ENCODE measurements at places on chromosomes 6 and 20.

GRCh38 chr6:35427435-35427834 lies 24.7 kb upstream of the FANCE start:
- no peak for DNase-seq

DNA sequence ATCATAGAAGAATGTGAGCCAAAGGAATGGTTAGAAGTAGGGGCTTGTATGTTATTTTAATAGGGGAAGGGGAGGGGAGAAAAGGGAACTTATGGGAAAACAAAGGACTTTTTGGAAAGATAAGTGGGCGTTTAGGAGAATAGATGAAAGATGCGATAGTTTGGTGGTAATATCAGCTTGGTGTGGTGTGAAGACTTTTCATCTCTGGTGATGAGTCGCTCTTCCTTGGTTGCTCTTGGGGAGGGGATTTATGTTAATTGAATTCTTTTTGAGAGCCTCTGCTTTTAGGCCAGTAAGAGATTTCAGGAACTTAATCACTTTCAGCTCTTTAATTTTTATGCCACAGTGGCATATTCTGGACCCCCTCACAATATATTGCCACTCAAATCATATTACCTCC lies 10.8 kb downstream of the HECA start:
- no peak for DNase-seq

DNA sequence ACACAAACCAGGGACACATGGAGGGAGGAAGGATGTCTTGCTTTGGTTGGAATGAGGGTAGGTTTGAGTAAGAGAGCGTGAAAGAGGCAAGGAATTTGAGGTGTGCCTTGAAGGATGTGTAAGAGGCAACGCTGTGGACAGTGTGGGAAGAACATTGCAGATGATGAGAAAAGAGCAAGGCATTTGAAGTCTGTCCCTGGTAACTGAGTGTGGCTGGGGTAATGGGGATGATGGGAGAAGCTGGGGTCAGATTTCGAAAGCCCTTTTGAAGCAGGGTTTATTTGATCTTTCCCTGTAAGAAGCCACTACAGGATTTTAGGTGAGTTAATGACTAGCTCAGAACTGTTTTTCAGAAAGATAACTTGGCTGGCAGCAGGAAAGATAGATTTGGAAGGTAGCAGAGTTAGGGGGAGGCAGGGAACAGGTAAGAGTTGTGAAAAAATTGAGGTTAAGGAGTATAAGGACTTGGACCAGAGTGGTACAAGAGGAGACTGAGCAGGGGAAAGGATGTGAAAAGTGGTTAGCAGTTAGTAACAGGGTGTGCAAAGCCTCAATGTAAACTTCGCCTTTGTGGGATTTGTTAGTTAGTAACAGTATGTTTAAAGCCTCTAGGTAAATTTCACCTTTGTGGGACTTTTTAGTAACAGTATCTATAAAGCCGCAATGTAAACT lies 17.7 kb downstream of the UTRN start:
- DNase-seq, result no peak

DNA sequence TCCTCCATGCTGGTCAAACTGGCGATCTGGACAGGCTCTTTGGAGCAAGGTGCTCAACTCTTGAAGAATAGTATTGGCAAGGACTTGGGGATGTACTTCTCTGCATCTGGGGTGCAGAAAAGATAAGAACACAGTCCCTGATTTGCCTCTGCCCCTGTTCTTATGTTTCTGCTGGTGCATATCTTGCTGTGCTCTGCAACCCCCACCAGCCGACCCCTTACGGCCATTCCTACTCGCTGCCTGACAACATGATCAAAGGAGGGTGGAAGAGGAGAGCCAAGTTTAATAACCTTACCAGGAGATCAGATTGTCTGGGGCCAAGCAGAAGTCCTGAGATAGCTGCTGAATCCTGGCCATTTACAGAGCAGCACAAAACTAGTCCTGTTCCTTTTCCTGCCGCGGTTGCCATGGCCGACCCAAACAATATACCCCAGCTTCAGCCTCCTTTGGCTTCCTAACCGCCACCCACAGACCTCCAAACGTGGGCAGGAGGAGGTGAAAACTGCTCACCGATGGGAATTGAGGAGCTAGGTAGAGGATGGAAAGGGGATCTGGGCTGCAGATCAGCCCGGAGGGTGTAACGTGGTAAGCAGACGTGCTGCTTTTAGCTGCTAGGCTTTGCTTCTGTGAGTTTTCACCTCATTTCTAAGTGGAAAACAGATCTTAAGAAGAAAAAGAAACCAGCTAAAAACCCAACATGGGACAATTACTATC lies 60.9 kb downstream of the ATXN1 start:
- DNase-seq, result no peak

DNA sequence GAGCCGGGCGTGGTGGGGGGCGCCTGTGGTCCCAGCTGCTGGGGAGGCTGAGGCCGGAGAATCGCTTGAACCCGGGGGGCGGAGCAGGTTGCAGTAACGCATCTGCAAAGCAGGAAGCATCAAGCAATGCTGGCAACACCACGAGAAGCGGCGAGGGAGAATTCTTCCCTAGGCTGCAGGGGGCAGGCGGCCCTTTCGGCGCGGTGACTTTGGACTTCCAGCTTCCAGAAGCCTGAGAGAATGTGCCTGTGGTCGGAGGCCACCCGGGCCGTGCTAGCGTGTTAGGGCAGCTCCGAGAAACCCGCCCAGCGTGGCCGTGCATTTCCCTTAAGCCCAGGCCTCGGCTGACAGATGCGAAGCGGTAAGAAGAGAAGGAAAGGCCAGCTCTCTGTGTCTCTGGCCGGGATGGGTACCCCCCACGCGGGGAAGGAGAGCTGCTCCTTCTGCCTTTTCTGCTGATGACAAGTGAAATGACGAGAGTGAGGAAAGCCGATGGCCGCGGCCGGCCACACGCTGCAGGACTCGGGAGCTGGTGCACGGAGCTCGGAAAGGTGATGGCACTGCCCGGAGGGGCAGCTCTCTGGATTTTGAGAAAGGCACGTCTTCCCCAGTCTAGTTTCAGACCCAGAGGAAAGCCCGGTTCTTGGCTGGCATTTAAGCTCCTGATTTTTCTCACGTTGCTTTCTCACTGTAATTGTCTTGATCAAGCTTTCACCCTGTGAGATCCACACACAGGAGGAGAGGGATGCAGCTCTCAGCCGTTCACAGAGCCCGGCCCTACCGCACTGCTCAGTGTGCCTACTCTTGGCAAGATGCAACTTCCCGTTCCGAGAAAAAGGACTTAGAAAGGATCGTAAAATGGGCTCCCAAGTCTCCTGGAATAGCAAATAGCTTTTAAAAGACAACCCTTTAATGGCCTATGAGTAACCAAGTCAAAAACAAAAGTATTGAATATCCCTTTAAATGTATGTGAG lies 68.3 kb upstream of the EXOC2 start:
- DNase-seq, result no peak

DNA sequence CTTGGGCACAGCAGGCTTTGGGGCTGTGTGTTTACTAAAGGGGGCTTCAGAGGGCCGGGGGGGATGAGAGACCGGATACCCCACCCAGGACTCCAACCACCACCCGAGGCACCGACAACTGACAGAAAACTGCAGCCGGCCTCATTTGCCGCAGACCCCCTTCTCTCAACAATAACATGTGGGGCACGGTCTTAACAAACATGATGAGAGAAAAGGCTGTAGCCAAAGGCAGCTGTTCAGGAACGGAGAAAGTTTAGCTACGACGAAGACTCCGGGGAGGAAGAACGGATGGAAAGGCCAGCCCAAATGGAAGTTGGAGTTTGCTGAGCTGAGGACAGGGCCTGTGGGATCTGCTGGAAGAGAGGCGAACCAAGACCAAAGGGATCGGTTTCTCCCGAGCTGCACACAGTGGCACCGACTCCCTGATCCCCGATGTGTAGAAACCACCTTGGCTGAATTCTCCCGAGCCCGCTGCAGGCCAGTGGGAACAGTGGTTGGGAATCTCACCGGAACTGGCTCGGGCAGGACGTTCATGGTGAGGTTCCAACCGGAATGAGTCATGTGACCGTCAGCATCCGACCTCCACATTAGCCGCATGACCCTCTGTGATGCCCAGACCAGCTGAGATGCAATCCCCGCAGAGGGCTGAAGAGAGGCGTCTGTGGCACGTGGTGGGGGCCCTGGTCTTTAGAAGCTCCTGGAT lies 359.3 kb downstream of the TAF4 start:
- no peak for DNase-seq

DNA sequence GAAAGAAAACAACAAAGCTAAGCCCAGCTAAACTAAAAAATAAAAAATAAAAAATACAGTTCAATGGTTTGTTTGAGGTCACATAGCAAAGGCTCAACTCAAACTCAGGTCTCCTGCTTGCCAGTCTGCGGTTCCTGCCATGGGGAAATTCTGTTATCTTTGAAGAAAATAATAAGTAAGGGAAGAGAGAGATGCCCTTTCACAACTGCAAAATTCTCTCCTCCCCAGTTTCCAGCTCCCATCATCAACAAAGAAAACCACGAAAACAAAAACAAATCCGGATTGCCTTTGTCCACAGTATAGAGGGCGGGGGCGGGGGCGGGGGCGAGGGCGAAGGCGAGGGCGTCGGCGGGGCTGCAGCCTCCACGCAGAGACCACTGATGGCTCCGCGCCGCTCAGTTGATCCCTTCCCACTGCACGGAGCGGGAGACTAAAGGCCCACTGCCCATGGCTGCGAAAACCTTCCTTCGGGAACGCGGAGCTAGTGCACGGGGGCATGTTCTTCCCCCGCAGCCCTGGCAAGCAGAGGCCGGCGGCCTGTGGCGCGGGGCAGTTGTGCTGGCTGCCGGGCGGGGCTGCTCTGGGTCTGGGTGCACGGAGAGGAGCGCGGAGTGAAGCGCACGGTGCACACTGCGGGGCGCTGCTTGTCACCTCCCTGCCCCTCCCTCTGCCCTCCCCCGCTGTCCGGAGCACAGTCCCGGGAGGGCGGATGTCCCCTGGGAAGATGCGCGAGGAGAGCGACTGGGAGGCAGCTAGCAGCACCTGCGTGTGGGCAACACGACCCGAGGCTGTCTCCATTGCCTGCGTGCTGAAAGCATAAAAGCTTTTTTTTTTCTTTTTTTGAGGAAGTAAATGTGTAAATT lies 54.1 kb upstream of the TPD52L1 start:
- DNase-seq, result no peak

- no peak for DNase-seq
These were observed 109.9 kb downstream of the POPDC3 start for GRCh38 chr6:105069821-105070445.

- DNase-seq, result no peak
These were observed 51.6 kb upstream of the FAM83D start for GRCh38 chr20:38874460-38875174.

GRCh38 chr6:36686668-36687513 lies 8.4 kb downstream of the CDKN1A start:
- DNase-seq, result no peak

DNA sequence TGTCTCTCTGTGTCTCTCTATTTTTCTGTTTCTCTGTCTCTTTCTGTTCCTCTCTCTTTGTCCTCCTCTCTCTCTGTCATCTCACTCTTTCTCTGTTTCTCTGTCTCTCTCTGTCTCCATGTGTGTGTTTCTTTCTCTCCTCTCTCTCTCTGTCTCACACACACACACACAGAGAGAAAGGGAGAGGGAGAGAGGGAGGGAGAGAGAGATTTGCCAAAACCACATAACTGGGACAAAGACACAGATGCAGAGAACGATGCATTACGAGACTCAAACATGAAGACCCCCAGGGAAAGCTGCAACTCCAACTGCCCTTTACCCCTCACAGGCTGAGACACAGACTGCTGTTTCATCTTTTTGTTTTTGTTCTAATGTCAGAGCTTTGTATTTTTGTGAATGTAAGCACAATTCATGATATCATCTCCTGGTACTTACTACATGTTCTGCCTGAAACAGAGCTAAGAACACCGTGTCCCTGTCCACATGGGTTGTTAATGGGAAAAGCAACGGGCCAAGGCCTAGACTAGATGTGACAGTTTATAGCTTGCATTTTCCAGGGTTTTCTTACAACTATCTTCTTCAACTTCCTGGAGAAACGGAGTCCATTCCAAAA lies 177.1 kb upstream of the ARID1B start:
- no peak for DNase-seq

GRCh38 chr6:4635666-4636065 lies 140.5 kb upstream of the CDYL start:
- DNase-seq, result no peak

Data from AG04449 (cell line).